Caki2 (cell line): ENCODE measurements at places on chromosomes 16 and 17. TPM values are rescaled to one million over a fixed set of nuclear protein-coding genes. Genes with fewer than 3 reads are reported as not detected.

The KRTAP4-6 gene
- not detected in 2 replicates for total RNA-seq

- no peak for DNase-seq
Observed at GRCh38 chr17:81992306-81993102, 15.1 kb downstream of the ASPSCR1 start.

DNA sequence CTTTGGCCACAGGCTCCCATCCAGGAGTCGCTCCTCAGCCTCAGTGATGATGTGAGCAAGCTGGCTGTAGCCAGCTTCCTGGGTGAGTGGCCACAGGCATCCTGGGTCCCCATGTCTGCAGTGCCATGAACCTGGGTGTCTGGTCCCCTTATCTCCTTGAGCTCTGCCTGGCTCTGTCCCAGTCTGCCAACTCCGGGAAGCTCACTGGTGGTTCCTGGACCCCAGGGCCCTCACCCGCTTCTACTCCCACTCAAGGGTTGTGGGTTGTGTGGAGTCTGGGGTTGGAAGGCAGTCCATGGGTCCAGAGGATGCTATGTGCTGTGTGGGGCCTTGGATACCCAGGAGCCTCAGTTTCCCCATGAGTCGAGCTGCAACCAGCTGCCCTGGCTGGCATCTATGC, 11.7 kb upstream of the SMIM5 start:
- no peak for DNase-seq

GRCh38 chr16:67562918-67563707, 787 bp downstream of the CTCF start:
- peak; percentile 69 for DNase-seq

DNA sequence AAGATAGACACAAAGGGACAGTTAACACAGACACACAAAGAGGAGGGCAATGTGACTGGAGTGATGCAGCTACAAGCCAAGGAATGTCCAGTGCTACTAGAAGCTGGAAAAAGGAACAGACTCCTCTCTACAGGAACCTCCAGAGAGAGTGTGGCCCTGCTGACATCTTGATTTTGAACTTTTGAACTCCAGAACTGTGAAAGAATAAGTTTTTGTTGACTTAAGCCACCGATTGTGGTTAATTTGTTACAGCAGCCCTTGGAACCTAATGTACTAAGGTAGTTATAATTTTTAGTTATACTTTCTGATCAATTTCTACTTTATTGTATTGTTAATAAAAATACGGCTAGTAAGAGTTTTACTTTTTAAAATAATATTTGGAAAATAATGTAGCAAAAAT, 129.1 kb downstream of the MYO1D start:
- DNase-seq, result no peak

DNA sequence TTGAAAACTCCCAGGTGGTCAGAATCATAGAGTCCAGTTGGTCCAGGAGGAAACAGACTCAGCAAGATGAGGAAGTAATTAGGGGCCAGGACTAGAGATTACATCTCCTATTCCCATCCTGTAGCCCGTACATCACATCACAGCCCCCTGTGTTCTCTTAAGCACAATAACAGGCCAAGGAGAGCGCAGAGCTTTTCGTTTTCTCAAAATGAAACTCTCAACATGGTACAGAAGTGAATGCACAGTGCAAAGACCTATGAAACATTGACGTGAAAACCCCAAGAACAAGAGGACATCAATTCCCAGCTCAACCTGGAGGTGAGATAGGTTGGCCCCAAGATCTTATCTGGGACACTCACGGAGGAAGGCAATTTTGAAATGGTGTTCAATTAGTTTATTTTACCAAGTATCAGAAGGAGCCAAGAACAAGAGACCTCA, 9.0 kb downstream of the PIK3R5 start:
- DNase-seq, result no peak
